ENCODE measurements at places on chromosomes 4 and X.

DNA sequence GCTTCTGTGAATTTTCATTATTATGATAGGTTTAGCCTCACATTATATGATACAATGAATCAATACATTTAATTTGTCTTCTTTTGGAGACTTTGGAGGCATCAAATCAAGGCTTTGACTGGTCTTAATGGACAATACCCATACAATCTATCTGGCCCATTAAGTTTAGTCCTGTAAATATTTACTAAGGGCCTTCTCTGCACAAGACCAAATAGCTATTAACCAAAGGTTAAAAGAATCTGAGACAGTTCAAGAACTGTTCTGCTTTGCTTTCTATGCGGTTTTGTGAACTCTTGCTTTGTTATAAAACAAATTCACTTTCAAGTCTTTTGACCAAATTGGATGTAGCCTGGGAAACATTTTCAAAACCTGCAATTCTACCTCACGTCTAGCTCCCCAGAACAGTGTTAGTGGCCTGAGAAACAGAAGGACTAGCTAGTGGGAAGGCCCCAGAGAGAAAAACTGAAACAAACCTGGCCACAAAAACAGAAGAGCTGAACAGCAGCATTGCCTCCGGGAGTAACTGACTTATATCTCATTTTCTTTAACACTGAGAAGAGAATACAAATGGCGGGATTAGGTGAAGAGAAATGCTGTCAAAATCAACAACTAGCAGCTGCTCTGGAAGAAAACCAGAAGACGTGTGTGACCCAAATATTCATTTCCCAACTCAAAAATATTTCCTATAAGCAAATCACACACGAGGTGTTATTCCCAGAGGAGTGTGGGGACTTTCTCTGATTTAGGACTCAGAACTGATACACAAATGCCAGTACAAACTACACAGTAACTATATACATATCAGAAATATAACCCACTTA is 548 bp downstream of the TLR1 start:
- DNase-seq, result no peak

- no peak for DNase-seq
Measured at GRCh38 chr4:10164877-10165283, 48.3 kb upstream of the WDR1 start.

GRCh38 chr4:108118505-108118904 is 50.2 kb downstream of the LEF1 start:
- no peak for DNase-seq

- no peak for DNase-seq
Measured at GRCh38 chr4:42302348-42302747, 94.9 kb upstream of the SHISA3 start.

GRCh38 chr4:158159054-158159717 is 13.6 kb downstream of the GASK1B start:
- DNase-seq, result no peak

- no peak for DNase-seq
Measured at GRCh38 chr4:89746377-89746776, 90.6 kb downstream of the SNCA start.

DNA sequence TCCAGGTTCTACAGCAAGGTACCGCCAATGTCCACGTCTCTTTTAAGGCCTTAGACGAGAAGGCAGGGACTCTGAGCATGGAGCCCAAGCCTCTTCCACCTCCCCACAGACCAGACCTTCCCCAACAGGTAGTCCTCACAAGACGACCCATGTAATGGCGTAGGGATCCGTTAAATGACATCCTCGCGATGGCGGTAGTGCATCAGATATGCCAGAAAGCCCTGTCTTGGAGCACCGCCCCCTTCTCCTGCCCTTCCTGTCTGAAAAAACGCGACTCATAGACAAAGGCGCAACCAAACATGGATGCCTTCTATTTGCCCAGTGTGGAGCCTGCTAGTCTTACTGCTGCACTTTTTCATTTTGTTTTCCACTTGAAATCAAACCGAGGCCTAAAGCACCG is 185.4 kb downstream of the OR13H1 start:
- peak; percentile 75 for DNase-seq

GRCh38 chr4:3442959-3443749 is 1.4 kb downstream of the HGFAC start:
- no peak for DNase-seq

DNA sequence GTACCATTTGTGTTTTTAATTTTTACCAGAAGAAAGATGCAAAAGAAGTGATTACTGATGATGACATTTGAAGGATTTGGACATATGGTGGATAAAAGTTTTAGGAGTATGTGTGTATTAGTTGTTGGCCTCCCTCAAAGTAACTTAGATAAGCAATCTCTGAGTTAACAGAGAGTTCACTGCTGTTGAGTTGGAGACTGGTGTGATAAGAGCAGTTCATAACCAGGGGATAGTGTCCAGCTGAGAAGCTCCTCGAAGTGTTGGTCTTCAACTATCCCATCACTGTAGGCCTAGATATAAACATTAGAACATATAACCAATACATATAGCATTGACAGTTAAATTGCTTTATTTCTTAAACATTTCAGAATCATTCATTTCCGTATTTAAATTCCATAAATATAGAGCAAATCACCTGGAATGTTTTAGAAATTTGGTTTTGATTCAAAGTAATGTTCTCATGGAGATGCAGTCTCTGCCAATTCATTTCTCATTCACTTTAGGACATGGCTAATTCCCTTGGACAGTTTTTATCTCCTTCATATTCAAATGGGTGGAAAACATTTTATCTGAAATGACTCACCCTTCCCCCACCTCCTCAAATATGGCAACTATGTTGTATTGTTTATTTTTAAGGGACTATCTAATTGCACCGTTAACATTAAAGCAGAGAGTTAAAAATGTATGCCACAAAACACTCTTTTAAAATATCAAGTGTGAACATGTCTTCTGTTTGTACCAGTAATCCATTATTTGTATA is 136.8 kb upstream of the SLC4A4 start:
- DNase-seq, result no peak

DNA sequence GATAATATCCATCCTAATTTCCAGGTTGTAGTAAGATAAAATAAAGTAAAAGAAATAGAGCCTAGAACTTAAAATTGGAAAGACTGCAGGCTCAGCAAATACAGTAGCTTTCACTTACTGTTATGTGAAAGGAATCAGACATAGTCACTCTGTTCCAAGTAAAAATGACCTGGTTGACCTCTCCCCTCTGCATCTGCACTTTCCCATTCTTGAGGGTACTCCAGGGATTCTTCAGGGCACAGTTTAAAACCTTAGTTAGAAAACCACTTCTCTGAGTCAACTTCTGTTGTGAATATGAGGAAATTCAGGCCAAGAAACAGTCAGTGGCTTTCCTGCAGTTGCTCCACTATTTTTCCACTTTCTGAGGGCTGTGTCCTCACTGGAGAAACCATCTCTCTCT is 42.9 kb downstream of the FRAS1 start:
- DNase-seq, result no peak

- no peak for DNase-seq
Measured at GRCh38 chr4:175412161-175412560, 399.9 kb downstream of the GPM6A start.

GRCh38 chr4:26482508-26483462 is 7.5 kb downstream of the CCKAR start:
- no peak for DNase-seq

DNA sequence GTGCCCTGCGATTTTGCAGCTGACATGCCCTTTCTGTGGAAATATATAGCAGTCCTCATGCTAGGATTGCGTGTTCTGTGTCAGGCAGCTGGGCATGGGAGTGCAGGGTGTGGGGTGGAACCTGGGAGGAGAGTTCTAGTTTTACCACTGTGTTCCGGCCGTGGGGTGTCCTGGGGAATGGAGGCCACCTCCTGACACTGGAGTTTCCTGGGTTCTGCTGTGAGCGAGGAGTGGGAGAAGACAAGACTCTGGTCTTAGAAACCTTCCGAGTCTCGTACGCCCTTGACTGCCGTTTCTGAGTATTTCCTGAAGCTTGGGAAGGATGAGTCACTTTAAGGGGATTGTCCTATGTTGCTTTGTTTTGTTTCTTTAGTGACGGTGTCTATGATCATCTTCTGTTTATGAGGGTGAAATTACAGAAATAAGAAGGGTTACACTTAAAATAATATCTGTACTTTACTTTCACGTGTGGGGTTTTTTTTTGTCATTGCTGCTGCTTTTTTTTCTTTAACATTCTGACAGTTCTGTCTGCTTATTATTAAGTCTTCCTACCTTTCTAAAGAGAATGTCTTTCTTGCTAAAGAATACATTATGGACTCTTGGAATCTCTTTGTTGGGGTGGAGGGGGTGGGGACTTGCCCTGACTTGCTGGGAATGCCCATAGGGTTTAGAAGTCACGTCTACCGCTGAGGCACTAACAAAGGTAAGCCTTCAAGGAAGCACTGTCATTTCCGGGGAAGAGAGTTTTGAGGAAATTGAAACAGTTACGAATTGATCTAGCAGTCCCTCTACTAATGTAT is 19.1 kb downstream of the CD99 start:
- DNase-seq, result no peak

- DNase-seq, result no peak
Measured at GRCh38 chr4:10296730-10297129, 160.5 kb downstream of the ZNF518B start.

DNA sequence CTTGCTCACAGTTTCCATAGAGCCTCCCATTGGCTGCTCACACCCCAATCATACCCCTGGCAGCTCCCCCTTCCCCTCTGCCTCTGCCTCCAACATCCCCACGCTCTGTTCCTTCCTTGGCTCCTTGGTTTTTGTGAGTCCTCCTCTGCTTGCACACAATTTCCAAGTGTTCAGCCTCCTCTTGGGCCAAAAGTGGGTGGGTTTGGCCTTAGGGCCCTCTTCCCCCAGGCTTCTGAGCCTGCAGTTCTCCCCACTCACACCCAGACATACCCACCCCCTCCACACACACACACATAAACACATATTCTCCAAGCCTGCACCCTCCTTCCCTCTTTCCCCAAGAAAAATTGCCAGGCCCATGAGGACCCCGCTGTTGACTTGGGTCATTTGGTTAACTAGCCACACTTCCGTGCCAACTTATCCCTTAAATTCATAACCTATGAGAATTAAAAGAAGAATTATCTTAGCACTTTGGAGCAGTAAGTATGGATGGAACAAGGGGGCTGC is 4.5 kb downstream of the APLN start:
- no peak for DNase-seq

- no peak for DNase-seq
Measured at GRCh38 chr4:147830987-147831386, 99.1 kb downstream of the ARHGAP10 start.

DNA sequence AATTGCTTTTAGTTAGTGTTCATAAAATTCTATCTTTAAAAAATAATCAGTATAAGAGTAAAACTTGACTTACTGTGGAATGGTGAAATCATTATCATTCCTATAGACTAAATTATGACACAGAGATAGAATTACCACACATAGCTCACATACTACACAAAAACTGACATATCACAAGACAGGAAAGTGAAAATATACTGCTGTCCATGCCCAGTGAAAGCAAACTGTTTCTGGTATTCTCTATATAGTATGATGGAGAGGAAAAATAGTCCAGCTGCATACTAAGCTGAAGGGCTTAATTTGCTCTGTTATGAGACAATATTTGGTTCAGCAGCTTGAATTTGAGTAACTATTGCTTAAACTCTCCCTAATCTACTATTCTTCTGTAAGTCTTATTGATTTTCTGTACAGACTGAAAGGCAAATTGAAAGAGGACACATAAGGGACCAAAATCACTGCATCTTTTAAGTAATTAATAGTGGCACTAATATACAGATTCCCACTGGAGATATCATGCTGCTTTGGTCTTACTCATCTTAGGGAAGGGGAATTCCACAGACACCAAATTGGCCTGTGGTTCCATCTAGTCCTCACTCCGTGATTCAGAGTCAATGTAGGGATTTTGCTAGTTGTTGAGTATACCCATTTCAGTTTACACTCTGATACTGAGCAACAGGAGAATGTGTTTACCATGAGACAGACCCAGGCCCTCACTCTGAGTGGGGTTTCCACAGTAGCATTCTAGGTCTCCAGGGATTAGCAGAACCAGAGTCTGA is 47.4 kb upstream of the AGA start:
- DNase-seq, result no peak

DNA sequence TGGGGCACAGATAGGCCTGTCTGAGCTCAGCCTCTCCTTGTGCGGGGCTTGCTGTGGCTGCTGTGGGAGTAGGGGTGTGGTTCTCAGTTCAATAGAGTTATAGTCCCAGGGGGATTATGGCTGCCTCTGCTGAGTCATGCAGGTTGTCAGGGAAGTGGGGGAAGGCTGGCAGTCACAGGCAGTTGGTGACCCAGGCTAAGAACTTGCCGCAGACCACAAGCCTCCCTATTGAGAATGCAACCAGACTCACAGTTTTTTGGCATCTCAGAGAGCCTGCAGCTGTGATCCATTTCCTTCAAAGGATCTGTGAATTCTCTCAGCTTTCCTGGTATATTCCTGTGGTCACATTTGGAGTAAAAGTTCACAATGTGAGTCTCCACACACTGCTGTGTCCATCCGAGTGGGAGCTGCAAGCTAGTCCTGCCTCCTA is 364.9 kb downstream of the ZNF674 start:
- DNase-seq, result no peak

DNA sequence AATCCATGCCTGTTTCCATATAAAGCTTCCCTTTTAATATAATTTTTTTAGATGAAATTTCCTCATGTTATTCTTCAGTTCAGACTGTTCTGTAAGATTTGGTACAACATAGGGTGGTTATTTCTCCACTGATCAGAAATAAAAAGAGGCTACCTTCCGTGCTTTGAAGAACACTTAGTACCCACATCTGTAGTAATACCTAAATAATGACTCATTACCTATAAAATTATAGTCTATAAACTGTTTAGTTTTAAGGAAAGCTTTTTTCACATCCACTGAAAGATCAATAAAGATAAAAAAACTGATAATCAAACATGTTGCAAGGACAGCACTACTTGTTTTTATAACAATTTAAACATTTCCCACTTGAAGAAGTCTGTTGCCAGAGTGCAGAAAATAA is 23.9 kb downstream of the TRPC3 start:
- no peak for DNase-seq

GRCh38 chrX:71183341-71183740 is 38.7 kb downstream of the NLGN3 start:
- DNase-seq, result no peak

DNA sequence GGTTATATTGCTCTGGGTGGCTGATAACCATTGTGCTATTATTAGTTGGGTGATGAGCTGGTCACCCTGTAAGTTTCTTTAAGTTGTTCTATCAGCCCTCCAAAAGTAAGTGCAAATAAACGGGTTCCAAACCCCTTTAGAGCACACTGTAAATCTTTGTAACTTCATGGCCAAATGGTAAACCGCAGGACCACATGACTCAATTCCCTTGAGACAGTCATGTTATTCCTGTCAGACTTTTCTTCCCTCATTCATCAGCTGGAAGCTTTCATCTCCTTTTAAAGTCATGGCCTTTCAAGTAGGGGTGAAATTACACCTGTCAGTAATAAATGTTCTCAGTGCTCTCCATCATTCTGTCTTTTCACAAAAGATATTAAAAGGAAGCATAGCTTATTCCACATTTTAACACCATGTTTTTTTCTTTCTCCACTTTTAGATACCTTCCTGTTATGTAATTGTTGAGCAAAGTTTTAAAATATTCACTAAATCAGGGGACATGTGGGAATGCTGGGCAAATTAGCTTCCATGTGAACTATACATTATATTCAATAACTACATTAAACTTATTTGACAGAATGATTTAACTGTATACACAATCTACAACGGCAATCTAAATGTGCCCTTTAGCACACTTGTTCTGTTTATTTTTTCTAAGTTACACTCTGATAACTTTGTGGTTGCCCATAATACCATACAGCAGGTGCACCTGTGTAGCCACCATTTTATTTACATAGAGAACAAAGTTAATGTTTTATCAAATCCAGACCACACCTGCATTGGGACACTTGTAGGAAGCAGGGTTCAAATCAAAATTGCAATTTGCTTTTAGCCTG is 275.5 kb downstream of the CFAP299 start:
- DNase-seq, result no peak

All from cerebellar nuclear complex (tissue), 1 donor.